Epithelial cell of alveolus of lung (primary cell): ENCODE measurements at places on chromosomes 12 and 14. TPM values are rescaled to one million over a fixed set of nuclear protein-coding genes. Genes with fewer than 3 reads are reported as not detected.

The GLIPR1 gene
- 13.7 and 56.4 TPM in 2 replicates for total RNA-seq

The MDP1 gene
- 18.0 and 22.0 TPM in 2 replicates for total RNA-seq

The GPR65 gene
- under 0.01 TPM in 1 of 2 replicates, not detected in the other for total RNA-seq

The SLC38A4 gene
- 0.24 and 0.65 TPM in 2 replicates for total RNA-seq

The MGP gene
- total RNA-seq: 13.6 and 48.4 TPM in 2 replicates

The CCDC175 gene
- total RNA-seq: not detected in 2 replicates

The DHRS2 gene
- total RNA-seq: under 0.01 TPM in 1 of 2 replicates, not detected in the other

The CMA1 gene
- total RNA-seq: not detected in 2 replicates

The ATL1 gene
- 1.2 and 7.1 TPM in 2 replicates for total RNA-seq
